ENCODE measurements at places on chromosomes 16 and 17.

GRCh38 chr17:30196504-30196903 is 39.0 kb downstream of the SLC6A4 start:
- no peak for DNase-seq

DNA sequence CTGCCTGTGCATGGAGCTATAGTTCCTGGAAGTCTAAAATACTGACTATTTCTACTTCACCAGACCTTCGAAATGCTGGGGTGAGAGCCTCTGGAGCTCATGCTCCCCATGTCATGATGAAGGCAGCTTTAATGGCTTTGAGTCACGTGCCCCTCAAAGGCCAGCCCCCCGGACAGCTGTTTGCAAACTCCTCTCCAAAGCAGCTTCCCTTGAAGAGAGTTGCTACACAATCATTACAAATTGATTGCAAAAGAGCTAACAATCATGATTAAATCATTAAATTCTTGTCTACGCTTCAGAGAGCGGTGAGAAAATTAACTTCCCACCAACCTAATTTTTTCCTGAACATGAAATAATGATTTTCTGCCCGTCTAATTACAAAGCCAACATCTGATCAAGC is 134.8 kb upstream of the IRX6 start:
- no peak for DNase-seq

DNA sequence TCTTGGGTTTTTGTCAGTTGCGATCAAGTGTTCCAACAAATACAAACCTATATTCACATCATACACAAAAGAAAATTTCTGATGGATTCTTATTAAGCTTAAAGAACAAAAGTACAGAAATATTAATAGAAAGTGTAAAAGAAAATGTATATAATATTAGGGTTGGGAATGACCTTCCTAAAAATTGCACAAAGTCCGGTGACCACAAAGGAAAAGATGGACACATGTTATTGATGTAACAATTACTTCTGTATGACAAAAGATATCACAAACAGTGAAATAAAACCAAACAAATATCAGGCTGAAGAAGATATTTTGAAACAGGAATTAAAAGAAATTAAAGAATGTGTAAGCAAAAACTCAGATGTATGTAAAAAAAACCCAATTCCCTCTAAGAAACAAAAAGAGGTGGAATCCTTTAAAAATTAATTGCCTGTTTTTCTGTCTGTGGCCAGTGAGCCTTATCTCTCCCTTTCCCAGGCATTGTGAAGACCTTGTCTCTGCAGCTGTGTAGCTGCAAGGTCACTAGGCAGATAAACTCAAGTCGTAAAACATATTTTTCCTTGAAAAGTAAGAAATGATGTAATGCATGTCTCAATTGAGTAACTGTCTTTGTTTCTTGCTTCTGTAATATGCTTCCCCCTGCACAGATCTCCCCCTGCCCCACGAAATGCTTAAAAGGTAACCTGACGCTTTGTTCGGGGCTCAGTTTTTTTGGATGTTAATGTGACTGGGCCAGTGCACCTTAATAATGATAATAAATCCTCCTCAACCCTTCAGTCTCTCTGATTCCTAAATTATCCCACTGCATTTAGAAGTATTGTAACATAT is 2.8 kb downstream of the ST6GALNAC1 start:
- no peak for DNase-seq

GRCh38 chr16:47524007-47524405 is 62.9 kb downstream of the PHKB start:
- no peak for DNase-seq

- DNase-seq = no peak
Measured at GRCh38 chr17:66548659-66549310, 246.4 kb downstream of the PRKCA start.

DNA sequence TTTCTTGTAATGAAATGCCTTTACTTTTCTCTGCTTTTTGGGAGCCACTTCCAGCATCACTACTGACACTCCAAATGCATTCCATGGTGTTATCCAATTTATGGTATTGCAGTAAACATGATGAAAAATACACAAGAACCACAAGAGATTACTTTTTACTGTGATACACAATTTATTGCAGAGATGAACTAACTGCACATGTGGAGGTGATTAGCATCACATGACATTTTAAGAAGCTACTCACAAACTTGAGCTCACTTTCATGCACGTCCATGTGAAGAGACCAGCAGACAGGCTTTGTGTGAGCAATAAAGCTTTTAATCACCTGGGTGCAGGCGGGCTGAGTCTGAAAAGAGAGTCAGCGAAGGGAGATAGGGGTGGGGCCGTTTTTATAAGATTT is 780.5 kb upstream of the GOT2 start:
- no peak for DNase-seq

GRCh38 chr16:3949287-3949686 is 68.8 kb upstream of the CREBBP start:
- DNase-seq = no peak

DNA sequence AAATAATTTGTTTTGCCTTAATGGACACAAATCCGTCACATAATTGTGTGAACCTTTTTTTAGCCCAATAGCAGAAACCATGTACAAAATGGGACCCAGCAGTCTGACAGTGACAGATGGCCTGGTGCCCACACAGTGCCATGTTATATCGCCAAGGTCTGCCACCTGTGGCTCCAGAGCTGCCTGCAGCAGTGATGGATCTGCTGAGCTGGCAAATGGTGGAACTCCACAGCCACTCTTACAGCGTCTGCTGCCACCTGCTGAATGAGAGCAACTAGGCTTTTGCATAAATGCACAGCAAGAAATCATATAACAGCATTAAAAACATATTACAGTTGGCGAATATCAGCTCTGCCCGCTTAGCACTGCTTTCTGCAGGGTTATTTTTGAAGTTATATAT is 59.4 kb downstream of the NUP93 start:
- no peak for DNase-seq

DNA sequence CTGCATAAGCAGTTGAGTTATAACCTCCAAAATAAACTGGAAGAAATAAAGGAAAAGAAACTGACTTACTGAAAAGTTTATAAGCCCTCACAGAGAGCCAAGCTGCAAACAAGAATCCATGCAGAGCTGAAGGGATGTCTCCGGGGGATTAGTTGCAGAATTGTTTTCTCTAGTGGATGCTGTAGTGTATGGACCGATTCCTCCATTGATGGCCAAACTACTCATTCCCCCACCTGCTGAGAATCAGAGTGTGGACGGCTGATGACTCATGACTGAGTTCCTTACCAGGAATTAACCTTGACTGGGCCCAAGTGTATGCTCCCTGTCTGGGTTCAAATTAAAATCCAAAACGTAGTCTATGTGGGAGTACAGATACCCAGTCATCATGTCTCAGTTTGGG is 93.9 kb upstream of the CDH8 start:
- DNase-seq = no peak

GRCh38 chr17:34163123-34163522 is 92.0 kb upstream of the CCL2 start:
- DNase-seq = no peak

DNA sequence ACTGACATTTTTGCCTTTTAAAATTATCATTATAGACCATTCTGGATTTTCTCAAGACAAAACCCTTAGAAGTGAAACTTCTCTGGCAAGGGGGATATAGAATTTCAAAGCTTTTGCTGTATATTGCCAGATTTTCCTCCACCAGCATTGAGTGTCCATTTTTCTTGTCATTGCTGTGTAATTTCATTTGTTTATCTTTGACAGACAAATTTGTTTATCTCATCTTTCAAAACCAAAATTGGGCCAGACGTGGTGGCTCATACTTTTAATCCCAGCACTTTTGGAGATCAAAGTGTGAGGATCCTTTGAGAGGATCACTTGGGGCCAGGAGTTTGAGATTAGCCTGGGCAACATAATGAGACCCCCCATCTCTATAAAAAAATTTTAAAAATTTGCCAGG is 16.0 kb upstream of the ARL2BP start:
- no peak for DNase-seq

DNA sequence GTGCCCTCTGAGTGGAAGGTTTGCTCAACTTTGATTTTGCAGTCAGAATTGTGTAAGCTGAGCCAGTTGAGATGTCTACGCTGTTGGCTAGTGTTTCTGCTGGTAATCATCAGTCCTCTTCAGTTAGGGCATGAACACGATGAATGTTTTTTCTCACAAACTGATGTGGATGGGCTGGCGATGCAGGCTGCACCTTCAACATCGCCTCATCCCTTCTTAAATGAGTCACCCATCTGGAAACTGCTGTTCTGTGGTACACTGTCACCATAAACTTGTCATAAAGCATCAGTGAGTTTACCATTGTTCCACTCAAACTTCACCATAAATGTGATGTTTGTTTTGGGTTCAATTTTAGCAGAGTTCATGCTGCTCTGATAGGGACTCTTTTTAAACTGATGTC is 8.4 kb downstream of the C16orf95 start:
- DNase-seq = no peak

GRCh38 chr16:55842369-55843104 is 9.6 kb upstream of the CES1 start:
- DNase-seq = no peak

- DNase-seq = no peak
Measured at GRCh38 chr17:75241143-75241430, 20.3 kb downstream of the GGA3 start.

DNA sequence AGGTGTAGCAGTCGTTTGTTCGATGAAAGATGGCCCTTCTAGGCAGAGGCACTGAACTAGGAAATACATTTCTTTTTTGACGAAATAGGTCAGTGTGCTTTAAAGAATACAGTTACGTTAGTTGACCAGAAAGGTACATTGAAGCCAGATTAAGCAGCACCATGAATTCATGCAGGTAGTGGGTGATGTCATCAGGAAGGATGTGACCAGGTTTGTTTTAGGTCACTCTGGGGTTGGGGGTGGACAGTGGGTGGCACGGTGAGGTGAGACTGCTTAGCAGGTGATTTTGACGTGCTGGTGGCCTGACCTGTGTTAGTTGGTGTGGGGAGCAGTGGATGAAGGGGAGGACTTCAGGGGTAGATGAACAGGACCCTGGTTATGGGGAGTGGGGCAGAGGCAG is 3.6 kb downstream of the INO80E start:
- no peak for DNase-seq

GRCh38 chr16:88769617-88770460 is 15.2 kb downstream of the PIEZO1 start:
- DNase-seq = no peak

DNA sequence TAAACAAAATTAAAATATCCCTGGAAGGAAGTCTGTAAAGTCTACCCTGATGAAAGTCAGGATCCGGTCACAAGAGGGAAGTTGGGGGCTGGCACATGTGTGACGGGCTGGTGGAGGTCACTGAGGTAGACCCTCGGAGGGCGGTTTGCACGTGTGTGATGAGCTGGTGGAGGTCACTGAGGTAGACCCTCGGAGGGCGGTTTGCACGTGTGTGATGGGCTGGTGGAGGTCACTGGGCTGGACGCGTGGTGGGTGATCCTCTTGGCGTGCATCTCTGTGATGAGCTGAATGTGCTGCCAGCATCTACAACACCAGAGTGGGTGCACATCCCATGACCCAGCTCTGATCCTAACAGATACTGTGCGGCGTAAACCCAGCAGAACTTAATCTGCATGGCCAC is 43.7 kb upstream of the METRNL start:
- no peak for DNase-seq

DNA sequence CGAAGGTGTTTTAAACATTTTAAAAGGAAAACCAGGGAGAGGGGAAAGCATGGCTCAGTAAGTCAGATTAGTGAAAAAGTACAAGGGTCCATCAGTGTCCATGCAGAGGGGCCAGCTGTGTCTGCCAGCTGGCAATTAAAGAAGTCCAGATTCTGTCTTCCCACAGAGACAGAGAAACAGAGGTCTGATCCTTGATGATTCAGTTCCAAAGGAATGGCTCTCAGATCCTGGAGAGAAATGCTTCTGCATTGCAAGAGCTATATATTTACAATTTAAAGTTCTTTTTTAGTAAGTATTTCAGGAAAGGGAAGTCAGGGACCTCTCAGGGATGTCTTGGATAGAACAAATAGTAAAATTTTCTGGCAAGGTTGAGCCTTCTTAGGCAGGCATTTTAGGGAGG is 56.2 kb downstream of the HSD17B2 start:
- no peak for DNase-seq

DNA sequence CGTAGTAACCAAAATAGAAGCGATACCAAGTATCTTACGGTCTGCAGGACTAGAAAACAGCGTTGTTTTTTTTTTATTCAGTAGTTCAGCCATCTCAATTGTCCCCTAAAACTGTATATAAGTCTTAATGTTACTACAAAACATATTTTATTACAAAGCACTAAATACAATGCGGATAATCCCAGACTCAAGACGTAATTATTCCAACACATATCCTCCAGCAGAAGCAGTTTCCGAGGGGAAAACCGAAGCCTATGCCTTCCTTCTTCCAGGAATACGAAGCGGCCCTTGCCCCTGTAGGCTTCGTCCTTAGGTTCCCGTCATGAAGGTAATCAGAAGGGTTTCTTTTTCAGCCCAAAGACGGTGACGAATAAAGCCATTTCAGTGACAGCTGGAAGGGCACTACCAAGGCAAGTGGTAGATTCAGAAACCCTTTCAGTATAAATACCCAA is 2.3 kb downstream of the TMEM107 start:
- no peak for DNase-seq

All from effector memory CD4-positive, alpha-beta T cell (primary cell).